ENCODE measurements at places on chromosomes 11 and 22.

DNA sequence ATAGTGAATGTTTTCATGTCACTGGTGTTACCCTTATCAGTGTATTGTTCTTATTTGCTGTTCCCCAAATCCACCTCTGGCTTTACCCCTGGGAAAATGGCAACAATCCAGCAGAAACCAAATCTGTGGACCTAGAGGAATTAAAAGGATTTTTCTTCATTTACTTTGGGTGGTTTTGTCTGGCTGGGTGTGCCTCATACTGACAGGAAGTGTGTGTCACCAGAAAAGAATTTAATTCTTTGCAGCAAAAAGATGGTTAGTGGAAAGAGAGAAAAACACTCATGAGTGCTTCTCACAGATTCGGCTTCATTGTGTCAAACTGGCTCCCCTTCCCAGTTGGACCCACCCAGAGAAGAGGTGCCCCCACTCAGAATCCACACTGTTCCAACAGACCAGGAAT, 38.9 kb downstream of the FZD4 start:
- no peak for DNase-seq

- peak; percentile 61 for DNase-seq
Observed at GRCh38 chr11:57514538-57515331, 767 bp downstream of the SLC43A1 start.

- no peak for DNase-seq
Observed at GRCh38 chr11:28228196-28228895, 120.2 kb downstream of the METTL15 start.

GRCh38 chr11:57444362-57445121, 15.8 kb upstream of the RTN4RL2 start:
- DNase-seq, result no peak

DNA sequence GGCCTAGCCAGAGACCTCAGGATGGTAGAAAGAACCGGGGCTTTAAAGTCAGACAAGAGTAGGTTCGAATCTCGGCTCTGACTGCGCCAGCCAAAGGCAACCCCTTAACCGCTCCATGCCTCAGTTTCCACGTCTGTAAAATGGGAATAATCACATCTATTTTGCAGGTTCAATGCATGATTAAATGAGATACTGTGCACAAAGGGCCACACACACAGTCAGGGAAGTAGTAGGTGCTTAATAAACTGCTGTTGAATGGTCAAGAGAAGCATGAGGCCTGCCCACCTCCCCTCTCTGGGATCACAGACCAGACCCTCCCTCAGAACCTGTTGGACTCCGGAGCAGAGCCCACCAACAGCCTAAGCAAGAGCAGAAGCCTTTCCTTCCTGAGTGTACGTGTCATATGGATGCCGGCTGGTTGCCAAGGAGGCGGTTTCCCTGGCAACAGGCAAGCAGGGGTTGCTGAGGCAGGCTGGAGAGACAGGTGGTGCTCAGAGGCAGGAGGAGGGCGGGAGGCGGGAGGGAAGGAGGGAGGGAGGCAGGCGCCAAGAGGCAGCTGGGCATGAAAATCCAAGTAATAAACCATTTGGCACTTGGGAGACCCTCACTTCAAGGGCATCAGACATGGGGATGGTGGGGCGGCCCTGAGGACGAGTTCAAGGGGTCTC, 43.9 kb downstream of the NFAM1 start:
- DNase-seq, result no peak

GRCh38 chr11:70448983-70449567, 50.7 kb downstream of the CTTN start:
- DNase-seq, result no peak

GRCh38 chr22:37547251-37547741, 13.0 kb upstream of the CDC42EP1 start:
- DNase-seq, result no peak

DNA sequence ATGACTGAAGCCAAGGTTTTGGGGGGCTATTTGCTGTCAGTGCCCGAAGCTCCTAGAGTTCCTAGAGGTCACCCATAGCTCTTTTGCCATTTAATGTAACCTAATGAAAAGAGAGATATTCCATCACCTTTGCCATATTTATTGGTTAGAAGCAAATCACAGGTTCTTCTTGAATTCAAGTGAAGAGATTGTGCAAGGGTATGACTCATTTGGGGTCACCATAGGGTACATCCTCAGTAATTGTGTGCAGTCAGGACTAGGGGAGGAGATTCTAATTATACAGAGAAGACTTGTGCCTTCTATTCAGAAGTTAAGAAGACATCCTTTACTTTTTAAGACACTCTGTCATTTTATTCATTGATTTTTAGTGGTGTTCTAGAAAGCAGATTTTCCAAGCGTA, 6.9 kb upstream of the PRAME start:
- DNase-seq, result no peak

DNA sequence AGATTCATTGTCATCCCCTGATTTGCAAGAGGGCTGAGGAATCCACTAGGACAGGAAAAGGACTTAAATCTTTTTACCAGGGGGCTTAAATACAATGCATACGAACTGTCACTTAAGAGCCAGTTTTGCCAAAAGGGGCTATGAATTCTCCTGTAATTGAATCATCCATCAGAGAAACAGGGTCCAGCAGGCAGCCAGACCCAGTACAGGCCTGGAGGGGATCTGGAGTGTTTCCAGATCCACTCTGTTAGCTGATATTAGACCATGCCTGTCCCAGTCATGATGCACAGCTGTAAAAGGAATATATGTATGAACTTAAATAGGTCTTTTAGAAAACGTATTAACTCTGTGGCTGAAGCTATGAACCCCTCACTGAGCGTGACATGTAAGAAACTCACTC, 53.8 kb upstream of the PRSS23 start:
- no peak for DNase-seq

DNA sequence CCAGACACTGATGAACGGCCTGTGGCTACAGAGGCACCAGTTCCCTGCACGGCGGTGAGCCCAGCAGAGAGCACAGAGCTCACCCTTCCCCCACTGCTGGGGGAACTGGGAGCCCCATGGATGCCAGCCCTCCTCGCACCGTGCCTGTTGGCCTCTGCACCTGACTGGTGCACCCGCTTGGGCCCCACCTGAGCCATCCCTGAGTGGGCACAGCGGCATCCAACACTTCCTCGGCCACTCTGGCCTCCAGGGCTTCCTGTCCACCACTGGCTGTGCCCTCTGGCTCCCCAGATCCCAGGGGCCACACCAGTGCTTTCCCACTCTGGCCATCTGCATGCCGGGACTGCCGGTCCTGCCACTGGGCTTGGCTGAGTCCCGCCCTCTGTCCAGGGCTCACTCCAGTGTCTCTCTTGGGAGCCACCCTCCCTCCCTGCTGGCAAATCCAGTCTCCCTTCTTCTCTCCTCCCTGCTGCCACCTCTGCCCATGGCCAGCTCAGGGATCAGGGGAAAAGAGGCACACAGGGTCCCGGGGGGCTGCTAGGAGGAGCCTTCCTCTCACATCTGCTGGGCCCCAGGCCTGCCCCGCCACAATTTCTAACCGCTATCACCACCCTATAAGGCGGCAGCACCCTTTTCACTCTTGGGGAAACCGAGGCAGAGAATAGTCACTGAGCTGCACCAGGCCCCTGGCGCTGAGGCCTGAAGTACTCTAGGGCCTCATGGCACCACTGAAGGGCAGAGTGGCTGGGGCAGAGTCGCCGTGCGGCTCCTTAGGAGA, 33.0 kb downstream of the GNB1L start:
- no peak for DNase-seq

GRCh38 chr11:18408558-18409291, 3.4 kb upstream of the LDHC start:
- no peak for DNase-seq

DNA sequence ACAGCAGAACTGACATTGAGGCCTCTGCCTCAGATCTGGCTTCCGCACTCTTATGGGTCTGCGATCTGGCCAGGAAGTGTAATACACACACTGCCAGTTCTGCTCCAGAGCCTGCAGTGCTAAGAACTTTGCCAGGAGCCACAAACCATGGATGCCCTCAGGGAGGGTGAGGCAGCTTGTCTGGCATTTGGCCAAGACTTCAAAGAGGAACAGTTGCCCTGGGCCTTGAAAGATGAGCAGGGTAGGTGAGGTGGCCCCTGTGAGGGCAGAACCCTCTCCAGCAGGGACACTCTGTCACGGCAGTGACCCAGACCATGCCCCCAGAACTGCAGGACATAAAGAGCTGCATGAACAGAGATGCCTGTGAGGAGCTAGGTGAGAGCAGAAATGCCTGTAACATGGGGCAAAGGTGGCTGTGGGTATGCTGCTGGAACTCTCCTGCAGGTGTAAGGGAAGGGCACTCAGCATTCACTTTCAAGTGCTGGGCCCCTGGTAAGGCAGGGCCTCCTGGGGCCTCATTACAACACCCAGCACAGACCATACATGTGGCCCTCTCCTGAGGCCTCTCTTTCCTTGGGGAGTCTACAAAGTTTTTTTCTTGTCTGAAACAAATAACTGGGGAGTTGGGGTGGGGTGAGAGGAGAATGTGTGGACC, 47.3 kb downstream of the NEU3 start:
- no peak for DNase-seq

DNA sequence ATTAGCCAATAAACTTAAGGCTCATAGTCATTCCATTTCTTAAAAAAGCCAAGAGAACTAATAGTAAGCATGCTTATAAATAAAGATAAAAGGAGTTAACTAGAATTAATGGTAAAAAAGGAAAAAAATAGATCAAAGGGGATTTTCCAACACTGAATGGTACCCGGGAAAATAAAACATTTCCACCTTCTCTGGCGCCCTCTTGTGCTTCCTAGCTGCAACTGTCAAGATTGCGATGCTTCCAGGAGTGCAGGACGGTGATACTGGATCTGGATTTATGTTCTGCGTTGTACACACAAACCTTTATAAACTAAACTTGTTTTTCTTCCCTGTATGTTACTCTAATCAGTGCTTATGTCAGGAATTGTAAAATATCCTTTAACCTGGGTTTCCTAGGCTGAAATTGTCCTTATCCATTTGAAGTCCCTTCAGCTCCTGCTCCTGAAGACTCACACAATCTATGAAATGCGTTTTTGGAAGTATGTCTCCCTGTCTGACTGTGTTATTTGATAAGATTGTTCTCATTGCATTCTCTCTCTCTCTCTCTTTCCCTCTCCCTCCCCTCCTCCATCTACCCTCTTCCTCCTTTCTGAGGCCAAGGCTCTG, 9.6 kb upstream of the HTATIP2 start:
- DNase-seq, result peak; percentile 67

- DNase-seq, result no peak
Observed at GRCh38 chr11:32752001-32752400, 42.5 kb downstream of the CCDC73 start.

DNA sequence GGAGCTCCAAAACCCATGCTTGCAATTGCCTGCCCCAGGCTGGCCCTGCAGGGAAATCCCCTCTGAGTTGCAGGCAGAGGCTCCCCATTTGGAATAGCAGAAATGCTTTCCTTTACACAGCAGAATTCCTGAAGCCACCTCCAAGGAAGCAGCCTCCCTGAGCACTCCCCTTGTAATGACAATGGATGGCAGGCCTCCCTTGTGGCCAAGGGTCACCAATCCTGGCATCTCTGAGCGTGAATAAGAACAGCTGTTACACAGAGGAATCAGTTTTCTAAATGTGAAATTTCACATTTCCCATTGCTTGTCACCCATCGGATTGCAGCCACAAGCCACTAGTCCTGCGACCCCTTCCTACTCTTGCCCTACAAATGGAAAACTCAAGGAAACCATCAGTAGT, 107.6 kb downstream of the GALNT18 start:
- DNase-seq, result no peak

DNA sequence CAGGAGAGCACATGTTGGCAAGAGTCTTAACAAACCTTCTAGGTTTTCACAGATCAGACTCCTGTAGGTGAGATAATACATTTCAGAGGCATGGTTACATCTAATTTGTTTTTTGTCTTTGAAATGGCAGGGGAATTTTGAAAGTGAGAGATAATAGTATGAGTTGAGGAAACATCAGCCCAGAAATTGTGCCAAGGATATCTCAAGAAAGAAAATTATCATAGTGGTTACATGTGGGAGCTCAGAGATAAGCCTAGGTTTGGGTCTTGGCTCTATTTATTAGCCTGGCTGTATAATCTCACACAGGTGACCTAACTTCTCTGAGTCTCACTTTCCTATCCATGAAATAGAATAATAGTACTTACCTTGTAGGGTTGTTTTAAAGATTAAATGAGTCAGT, 443 bp downstream of the BTBD18 start:
- no peak for DNase-seq

DNA sequence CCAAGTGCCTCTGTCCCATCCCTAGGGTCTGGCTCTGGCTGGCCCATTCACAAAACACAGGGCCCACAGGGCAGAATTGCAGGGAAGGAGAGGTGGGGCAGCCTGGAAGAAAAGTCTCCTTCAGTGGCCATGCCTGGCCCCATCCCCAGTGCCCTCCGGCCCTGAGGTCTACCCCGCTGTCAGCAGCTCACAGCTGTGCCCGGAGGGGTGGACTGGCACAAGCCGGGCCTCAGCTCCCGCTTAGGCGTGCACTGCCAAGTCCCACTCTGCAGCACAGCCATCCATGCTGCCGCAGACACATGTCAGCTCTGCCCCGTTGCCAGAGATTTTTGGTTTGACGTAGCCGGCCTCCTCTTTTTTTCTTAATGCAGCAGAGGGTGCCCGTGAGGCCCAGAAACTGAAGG, 3.9 kb upstream of the SCN2B start:
- peak; percentile 75 for DNase-seq

GRCh38 chr22:49571326-49571725, 256.3 kb downstream of the BRD1 start:
- peak; percentile 1 for DNase-seq

DNA sequence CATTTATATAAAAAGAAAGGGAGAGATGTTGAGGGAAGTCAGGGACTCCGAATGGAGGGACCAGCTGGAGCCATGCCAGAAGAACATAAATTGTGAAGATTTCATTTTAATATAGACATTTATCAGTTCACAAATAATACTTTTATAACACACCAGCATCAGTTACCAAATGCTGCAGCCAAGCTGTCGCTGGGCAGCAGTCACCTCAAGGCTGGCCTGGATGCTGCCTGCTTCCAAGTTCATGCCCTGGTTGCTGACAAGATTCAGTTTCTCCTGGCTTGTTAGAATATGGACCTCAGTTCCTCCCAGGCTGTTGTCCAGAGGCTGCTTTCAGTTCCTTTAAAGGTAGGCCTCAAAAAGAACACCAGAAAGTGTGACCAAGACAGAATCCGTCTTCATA, 30.8 kb upstream of the ALDH3B2 start:
- DNase-seq, result no peak

DNA sequence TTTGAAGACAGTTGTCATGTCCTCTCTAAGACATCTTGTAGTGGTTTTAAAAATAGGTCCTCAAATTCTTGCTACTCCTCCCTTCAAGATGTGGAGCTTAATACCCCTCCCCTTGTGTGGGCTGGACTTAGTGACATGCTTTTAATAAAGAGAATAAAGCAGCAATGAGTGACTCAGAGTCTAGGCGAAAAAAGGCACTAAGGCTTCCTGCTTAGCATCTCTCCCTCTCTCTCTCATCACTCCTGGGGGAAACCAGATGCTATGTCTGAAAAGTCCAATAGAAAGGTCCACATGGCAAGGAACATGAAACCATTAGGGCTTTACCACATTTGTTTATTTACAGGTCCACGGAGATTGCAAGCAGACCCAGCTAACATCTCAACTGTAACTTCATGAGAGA, 11.7 kb downstream of the SERGEF start:
- no peak for DNase-seq

GRCh38 chr22:44697423-44698141, 4.4 kb upstream of the PRR5 start:
- peak; percentile 60 for DNase-seq
